Stimulated activated CD4-positive, alpha-beta T cell treated with anti-CD3 and anti-CD28 coated beads, Interleukin-2, amount 100 ng/mL, for 24 hours (primary cell): ENCODE measurements at places on chromosomes 5 and 9.
A peak's percentile ranks its signal among the peaks of the same experiment; 100 is the strongest.

GRCh38 chr9:96175001-96175400, 127.0 kb downstream of the HSD17B3 start:
- DNase-seq, result no peak

DNA sequence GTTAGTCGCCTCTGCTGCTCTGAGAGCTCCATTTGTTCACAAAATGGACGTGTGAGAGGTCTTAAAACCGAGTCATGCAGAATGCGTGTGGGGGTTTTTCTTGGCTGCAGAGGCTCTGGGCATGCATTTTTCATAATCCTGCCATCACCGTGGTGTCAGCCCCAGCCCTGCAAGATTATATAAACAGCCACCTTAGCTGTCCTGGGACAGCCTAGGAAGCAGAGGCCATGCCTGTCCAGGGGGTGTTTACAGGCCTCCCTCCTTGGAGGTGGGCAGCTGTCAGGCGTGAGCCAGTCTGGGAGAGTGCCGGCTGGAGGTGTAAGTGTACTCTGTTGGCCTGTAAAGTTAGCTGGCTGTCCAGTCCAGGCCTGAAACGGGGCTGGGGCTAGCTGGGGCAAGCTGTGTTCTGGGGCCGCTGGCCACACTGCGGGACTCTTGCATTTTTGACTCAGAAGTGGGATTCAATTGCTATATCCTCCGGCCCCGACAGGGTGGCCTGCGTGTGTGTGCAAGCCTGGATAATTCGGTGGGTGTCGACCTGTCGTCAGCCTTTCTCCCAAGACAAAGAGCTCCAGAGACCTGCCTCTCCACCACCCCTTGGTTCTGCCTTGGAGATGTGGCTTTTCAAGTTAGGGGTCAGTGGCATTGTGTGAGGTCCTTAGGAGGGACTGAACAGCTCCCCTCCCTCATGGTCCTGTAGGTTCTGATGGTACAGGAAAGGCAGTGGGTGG, 2.4 kb downstream of the WNK2 start:
- no peak for DNase-seq

DNA sequence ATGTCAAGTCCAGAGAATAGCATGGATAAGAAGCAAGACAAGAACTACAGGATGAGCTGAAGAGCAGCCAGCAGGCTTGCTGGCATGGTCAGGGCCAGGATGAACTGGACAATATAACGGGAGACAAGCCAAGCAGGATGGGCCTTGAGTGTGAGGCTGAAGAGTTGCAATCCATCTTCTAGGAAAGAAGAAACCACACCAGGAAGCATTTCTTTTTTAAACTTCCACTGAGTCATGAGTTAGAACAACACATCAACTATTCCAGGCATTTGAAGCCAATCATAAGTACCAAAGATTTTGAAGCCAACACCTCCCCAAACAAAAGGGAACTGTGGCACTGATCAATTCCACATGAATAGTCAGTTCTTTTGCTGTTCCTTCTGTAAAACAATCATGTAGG, 27.3 kb downstream of the SLC31A2 start:
- DNase-seq, result no peak

- DNase-seq, result no peak
These were observed 39.8 kb upstream of the TLE1 start for GRCh38 chr9:81729135-81729534.

DNA sequence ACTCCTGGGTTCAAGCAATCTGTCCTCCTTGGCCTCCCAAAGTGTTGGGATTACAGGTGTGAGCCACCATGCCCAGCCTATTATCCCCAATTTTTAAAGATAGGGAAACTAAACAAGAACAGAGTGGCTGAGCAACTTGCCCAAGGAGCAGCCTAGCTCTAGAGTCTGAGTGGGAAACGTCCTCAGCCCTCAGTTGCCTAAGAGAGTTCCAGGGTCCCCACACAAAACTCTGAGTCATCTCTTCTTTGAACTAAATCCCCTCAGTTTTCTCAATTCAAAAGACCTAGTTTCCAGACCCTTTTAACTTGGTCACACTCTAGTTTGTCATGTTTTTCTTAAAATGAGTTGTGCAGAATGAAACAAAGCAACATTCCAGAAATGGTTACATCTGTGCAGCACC, 33.5 kb downstream of the GGTA1 start:
- DNase-seq, result no peak

GRCh38 chr5:124528838-124529237, 217.6 kb downstream of the ZNF608 start:
- DNase-seq, result no peak

DNA sequence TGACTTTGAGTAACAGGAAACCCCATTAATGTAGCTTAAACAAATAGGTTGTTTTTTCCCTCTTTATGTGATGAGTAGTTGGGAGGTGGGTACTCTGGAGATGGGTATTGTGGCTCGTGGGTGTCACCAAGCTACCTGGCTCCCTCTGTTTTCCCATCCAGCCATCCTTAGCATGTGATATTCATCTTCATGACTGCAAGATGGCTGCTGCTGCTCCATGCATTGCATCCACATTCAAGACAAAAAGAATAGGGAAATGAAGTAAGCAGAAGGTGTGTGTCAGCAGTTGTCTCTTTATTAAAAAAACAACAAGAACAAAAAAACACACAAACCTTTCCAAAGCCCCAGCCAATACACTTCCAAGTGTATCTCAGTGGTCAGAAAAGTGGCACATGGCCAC, 6.5 kb upstream of the ARHGAP26 start:
- no peak for DNase-seq

DNA sequence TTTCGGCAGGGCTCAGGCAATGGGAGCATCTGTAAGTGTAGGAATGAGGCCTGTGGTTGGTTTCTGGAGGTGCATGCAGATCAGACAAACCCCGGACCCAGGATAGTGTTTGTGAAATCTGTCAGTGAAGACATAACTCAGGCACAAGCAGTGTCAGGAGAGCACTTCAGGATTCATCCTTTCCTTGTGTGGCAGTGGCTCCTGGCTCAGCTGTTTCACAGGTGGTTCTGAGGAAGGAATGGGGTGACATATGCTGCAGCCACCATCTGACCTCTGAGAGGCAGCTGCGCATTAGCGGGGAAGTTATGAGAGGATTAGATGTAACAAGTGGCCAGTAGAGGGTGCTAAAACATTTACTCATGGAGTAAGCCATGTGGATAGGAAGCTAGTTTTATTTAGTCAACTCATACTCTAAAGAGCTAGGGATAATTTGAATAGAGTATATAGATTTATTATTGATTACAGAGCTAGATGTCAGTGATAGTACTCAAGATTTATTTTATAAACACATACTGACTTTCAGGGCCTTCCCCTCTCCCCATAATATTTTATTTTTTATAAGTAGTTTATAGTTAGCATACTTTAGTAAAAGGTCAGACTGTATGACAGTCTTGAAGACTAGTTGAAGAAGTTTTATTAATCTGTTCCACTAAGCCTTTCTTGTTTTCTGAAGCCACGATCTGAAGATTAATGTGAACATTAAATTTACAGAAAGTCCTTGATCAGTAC, 28.4 kb downstream of the NNT start:
- peak; percentile 30 for DNase-seq

DNA sequence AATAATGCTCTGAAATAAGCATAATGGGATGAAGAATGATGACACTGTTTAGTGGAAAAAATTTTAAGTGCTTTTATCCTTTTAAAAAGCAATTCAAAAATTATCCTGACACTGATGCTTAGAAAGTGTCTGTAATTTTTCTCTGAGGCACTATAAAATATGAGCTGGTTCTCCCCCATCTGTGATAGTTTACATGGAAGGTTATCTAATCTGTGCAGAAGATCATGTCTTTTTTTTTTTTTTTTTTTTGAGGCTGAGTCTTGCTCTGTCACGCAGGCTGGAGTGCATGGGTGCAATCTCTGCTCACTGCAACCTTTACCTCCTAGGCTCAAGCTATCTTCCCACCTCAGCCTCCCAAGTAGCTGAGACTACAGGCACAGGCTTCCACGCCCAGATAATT, 15.2 kb upstream of the TAF11L2 start:
- no peak for DNase-seq

GRCh38 chr9:27054841-27055240, 49.4 kb upstream of the LRRC19 start:
- DNase-seq, result no peak

DNA sequence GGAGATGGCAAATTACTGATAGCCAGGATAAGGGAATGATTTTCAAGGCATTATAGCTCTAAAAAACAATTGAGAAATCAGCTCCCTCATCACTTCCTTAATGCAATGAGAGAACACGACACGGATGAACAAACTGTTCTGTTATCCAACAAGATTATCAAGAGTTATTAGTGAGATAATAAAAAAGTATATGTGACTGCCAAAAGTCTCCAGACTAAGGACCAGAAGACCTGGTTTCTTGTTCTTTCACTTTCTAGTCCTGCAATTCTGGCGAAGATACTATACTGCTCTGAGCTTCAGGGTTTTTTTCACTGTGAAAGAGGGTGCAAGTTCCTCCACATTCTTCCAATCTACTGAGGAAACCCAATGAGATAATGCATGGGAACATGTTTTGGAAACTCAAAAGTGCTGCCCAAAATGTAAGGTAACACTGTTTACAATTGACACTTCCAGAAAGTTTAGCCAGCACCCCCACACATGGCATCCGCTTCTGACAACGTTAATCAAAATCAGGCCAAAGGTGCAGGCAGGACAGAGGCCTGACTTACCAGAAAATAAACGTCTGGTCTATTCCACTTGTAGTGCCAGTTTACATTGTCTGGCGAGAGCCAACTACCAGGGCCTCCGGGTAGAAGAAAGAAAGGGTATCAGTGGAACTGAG, 254.2 kb downstream of the DOCK8 start:
- DNase-seq, result peak; percentile 23

GRCh38 chr5:39186289-39186688, 33.1 kb downstream of the FYB1 start:
- no peak for DNase-seq

GRCh38 chr5:23007236-23007635, 154.1 kb upstream of the CDH12 start:
- DNase-seq, result no peak

GRCh38 chr9:3012245-3012644, 168.3 kb upstream of the PUM3 start:
- no peak for DNase-seq

- no peak for DNase-seq
These were observed 193.6 kb downstream of the MTRR start for GRCh38 chr5:8062521-8062920.

- peak; percentile 89 for DNase-seq
These were observed 16.1 kb downstream of the GBGT1 start for GRCh38 chr9:133147412-133148198.

GRCh38 chr9:37787059-37787458, 2.2 kb upstream of the EXOSC3 start:
- DNase-seq, result no peak

DNA sequence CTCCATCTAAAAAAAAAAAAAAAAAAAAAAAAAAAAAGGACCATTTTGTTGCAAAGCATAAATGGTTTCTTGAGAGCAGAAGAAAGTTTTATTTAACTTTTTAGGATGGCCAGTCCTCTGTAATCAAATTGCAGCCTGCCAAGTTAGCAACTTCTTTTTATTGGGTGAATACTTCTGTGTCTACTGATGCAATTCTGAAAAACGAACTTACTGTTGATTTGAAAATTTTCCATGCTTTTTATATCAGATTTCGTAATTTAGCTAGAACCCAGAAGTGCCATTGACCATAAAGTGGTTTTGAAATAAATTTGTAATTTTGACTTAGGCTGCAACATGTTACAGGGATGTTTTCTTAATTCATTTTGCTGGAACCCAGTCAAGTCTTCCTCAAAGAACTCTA, 269.1 kb upstream of the ACTBL2 start:
- no peak for DNase-seq

DNA sequence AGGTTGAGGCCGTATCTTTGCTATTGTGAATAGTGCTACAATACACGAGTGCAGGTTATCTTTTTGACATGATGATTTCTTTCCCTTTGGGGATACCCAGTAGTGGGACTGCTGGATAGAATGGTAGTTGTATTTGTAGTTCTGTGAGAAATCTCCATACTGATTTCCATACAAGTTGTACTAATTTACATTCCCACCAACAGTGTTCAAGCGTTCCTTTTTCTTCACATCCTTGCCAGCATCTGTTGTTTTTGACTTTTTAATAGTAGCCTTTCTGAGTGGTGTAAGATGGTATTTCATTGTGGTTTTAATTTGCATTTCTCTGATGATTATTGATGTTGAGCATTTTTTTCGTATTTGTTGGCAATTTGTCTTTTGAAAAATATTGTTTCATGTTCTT, 41.4 kb downstream of the CNOT6 start:
- DNase-seq, result no peak

DNA sequence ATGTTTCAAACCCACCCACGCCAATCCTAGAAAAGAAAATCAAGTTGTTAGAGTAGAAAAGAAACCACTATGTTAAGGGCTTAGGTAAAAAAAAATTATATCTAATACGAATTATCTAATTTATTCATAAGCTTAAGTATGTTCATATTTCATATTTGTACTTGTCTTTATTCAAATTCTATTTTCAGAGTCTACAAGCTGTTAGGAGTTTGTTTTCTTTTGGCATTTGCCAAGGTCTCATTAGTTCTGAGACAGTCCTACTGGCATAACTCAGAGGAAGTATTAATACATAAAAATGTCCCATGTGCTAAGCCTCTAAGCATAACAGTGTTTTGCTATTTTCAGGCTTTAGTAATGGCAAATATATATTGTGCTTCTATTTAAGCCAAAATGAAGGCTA, 57.6 kb downstream of the STARD4 start:
- DNase-seq, result no peak

DNA sequence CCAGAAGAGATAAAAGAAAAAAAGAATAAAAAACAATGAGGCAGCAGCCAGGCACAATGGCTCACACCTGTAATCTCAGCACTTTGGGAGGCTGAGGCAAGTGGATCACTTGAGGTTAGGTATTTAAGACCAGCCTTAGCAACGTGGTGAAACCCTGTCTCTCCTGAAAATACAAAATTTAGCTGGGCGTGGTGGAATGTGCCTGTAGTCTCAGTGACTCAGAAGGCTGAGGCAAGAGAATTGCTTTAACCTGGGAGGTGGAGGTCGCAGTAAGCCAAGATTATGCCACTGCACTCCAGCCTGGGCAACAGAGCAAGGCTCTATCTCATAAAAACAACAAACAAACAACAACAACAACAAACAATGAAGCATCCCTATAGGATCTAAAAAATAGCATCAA, 121.5 kb downstream of the HMHB1 start:
- no peak for DNase-seq

GRCh38 chr5:176883700-176884570, 15.2 kb downstream of the HK3 start:
- DNase-seq, result no peak

- DNase-seq, result no peak
These were observed 50.5 kb upstream of the FCN2 start for GRCh38 chr9:134830126-134830525.
